ENCODE measurements at places on chromosomes 13 and 19.

- no peak for DNase-seq
These were observed 142.6 kb downstream of the CRYL1 start for GRCh38 chr13:20383058-20383457.

DNA sequence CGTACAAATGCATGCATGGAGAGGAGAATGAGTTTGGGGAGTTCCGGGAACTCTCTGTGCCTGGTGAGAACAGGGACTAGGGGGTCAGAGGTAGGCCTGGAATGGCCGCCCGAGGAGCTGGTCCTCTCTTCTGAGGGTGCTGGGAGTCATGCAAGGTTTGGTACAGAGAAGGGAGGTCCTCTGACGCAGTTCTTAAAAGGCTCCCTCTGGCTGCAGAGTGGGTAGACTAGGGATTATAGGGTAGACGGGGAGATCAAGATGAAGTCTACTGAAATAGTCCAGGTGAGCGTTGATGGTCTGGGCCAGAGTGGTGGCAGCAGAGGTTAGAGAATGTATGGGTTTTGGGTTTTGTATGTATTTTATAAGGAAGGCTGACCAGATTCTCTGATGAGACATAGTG is 796 bp downstream of the ZNF304 start:
- DNase-seq, result peak; percentile 10

DNA sequence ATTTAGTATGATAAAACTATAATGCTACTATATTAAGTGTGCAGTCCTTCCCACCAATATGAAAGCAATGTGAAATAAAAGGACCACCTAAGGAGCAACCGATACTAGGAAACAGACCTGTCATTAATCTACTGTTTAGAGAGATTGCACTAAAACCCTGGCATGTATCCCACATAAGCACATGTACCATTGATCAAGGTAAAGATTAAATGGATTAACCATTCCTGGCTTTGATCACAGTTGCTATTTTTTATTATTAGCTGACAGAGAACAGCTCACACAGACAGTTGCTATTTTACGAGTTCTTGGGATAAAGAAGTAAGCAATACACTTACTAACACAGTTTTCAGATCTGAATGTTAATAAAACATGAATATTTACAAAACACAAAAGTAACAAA is 57.7 kb upstream of the ZDHHC20 start:
- no peak for DNase-seq

DNA sequence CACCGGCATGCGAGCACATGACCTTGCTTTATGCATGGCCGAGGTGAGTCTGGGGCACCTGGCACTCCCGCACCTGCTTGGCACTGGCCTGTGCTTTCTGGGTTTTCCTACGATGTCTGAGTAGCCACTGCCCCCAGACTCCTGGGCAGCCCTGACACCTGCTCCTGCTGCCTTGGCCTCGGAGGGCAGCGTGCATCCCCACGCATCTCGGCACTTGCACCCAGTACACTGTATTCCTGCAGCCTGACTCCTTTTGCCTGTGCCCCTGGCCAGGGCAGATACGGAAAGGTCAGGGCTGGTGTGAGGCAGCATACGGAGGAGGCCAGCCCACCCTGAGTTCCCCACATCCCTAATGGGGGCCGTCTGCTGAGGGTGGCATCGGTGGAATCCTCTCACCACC is 340.6 kb downstream of the TEX29 start:
- DNase-seq, result no peak

- DNase-seq, result no peak
These were observed 35.9 kb upstream of the DCT start for GRCh38 chr13:94515374-94515773.

GRCh38 chr19:13861714-13862531 is 15.0 kb upstream of the NANOS3 start:
- peak; percentile 97 for DNase-seq

DNA sequence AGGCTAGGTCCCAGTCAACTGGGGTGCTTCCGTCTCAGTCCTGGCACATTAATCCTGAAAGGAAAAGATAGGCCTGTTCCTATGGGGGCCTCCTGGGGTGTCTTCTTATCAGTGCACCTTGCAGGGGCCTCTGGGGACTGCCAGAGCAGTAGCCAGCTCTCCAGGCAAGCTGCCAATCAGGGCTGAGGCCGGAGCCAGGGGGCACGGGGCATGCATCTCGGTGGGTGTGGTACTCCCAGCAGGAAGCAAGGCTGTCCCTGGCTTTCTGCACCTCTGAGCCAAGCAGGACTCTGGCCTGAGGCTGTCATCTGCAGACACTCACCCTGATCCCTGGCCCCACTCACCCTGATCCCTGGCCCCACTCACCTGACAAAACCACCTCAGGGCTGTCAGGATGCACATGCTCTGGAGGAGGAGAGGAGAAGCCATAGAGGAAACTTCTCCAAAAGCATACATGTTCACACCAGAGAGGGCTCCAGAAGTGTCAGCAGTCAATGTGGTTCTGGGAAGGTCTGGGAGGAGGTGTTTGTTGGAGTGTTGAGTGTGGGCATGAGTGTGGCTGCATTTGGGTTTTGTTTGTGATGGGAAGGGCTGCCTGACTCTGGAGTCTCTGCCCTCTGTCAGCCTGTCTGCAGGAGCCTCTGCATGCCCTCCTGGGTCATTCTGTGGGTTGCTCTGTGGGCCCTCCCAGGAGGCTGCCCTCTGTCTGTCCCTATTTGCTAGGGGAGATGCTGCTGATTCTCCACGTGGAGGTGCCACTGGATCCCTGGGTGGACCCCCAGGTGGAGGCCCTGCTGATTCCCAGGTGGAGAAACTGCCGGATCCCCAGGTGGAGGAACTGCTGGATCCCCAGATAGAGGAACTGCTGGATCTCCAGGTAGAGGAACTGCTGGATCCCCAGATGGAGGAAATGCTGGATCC is 22.7 kb upstream of the KCTD15 start:
- DNase-seq, result no peak

- peak; percentile 72 for DNase-seq
These were observed 13.7 kb downstream of the FXYD5 start for GRCh38 chr19:35168196-35168595.

DNA sequence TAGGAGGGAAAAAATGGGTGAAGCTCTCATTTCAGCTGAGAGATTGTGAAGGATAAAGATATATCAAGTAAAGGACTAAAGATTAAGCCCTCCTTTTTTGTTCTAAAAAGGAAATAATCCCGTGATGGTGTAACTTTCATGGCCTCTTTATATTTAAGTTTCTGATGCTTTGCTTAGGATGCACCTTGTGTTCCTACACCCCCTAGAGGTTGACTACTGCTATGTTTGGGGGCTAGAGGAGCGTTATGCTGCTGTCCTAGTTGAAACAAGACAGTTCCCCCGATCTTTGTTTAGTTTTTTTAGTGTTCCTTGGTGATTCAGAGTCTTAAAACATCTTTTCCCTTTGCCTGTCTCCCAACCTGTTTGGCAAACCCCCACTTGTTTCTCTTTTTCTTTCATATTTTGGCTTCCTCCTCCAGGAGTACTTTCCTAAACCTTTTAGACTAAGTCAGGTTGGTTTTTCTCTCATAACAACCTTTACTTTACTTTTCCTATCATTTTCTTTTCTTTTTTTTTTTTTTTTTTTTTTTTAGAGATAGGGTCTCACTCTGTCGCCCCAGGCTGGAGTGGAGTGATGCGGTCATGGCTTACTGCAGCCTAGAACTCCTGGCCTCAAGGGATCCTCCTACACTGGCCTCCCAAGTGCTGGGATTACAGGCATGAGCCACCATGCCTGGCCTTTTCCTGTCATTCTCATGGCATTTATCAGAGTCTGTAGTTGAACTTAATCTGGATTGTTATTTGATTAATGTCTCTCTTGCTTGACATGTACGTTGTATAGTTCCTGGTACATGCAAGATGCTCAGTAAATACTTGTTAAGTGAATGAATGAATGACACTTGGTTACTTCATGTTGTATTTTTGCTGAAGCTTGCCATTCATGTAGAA is 2.8 kb downstream of the UBA2 start:
- DNase-seq, result peak; percentile 61

DNA sequence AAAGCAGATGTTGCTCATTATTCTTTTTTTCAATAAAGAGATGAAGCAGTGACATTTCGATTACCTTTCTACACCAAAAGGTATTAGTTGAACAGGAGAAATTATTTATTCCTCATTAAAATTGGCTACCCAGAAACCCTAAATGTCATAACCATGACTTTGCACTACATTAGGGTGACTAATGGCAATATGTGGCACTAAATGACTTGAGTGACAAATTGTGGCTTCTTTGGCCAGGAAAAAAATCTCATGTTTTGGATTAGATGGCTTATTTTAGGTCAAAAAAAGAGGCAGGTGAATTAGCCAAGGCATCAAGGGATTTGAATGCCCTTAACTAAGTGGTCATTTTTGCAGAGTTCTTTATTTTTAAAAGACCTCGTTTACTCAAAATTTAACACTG is 353.9 kb downstream of the NDFIP2 start:
- DNase-seq, result no peak

GRCh38 chr13:33188093-33188882 is 97.3 kb downstream of the STARD13 start:
- peak; percentile 46 for DNase-seq

DNA sequence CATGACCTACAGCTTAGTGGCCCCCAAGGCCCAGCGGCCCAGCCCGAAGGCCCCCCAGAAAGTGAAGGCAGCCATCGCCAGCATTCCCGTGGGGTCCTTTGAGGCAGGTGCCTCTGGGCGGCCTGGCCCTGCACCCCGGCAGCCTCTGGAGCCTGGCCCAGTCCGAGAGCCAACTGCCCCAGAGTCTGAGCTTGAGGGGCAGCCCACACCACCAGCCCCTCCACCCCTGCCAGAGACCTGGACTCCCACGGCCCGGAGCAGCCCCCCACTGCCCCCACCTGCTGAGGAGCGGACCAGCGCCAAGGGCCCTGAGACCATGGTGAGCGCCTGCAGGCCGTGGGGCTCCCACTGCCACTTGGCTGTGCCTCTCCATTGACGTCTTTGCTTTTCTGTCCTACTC is 9.0 kb upstream of the PRR19 start:
- no peak for DNase-seq

DNA sequence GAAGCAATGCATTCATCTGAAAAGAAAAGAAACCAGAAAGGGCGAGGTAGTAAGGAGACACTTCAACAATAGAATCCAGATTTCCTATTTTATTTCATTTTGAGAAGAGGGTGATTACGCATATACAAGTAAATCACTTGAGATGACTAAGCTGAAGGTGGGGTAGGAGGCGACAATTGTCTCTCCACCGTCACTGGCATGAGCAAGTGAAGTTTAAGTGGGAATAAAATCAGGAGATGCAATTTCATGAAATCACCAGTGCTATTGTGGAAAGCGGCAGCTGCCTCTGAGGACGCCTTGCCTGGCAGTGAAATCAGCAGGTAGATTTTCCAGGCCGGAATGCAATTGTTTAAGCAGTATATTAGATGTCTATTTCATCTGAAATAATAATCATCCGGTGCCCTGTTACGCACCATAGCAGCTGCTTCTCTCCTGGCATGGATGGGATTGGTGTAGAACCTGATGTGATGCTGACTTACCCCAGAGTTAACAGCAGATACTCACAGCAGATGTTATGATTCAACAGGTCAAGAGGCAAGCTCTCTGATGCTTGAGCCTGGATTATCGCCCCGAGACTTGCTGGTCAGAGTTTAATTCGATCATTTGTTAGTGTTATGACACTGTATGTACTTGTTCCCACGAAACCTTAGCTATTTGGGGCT is 64.3 kb downstream of the RASL11A start:
- DNase-seq, result no peak

DNA sequence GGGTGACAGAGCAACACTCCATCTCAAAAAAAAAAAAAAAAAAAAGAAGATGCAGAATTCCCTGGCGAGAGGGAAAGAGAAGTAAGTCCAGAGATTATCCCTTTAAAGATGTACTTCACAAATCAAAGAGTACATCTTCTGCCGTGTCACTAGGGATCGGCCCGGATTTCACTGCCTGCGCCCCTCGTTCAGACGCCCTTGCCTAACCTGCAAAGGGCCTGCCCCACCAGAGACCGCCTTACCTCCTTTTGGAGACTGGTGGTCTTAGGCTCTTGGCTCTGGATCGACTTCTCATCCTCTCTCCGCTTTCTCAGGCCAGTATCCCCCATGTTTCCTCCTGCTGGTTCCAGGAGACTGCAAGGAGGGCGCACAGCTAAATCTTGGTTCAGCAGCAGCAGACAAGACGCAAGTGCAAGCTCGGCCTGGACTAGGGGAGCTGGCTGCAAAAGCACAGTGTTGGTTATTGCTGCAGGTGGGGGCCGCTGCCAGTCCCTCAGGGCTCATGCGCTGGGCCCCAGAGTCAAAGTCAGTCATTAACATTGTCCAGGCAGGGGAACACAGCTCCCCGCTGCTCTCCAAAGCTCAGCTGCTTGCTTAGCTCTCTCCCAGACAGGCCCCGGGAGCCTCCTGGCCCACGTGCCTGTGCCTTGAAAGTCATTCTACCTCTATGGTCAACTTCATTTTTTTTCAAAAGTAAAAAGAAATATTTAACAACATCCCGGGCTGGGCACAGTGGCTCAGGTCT is 1.2 kb downstream of the SLC7A9 start:
- no peak for DNase-seq

- no peak for DNase-seq
These were observed 37.6 kb downstream of the ARHGEF18 start for GRCh38 chr19:7386308-7386707.

DNA sequence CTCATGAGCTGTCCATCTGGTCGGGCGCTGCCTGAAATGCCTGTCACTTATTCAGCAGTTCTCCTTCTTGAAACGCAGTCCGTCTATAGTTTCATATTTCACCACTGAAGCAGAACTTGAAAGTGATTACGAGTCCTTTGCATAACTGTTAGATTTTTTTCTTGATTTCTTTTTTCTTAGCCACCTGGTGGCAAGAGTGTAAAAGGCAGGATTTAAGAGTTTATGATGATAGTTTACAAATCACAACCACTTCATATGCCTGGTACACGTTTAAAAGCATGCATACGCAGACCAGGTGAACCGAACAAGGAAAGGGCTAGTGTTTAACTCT is 45.8 kb downstream of the GGACT start:
- DNase-seq, result peak; percentile 34

DNA sequence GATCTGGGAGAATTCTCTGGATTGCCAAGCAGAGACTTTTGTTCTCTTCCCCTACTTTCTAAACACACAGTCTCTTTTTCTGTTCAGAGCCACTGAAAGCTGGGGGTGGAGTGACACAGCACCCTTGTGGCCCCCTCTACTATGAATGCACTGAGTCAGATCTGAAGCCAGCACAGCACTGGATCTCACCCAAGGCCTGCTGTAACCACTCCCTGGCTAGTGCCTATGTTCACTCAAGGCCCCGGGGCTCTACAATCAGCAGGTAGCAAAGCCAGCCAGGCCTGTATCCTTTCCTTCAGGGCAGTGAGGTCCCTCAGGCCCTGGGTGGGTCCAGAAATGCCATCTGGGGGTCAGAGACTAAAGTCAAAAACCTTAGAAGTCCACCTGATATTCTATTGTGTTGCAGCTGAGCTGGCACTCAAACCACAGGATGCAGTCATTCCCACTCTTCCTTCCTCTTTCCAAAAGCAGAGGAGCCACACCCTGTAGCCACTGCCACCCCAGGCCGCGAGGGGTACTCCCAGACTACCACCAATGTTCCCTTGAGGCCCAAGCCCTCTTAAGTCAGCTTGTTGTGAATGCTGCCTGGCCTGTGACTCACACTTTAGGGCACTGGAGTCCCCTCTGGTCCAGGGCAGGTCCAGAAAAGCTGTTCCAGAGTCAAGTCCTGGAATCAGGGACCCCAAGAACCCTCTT is 110.1 kb upstream of the RXFP2 start:
- DNase-seq, result peak; percentile 64

GRCh38 chr13:45092663-45093062 is 27.6 kb upstream of the GTF2F2 start:
- peak; percentile 36 for DNase-seq

- DNase-seq, result no peak
These were observed 61.4 kb upstream of the ZNF835 start for GRCh38 chr19:56732976-56733375.

Data from EL (cell line).